Stimulated activated CD8-positive, alpha-beta memory T cell treated with anti-CD3 and anti-CD28 coated beads, Interleukin-2, amount 100 ng/mL, for 1 hour (primary cell): ENCODE measurements at places on chromosomes 12 and 14.
A peak's percentile ranks its signal among the peaks of the same experiment; 100 is the strongest.

DNA sequence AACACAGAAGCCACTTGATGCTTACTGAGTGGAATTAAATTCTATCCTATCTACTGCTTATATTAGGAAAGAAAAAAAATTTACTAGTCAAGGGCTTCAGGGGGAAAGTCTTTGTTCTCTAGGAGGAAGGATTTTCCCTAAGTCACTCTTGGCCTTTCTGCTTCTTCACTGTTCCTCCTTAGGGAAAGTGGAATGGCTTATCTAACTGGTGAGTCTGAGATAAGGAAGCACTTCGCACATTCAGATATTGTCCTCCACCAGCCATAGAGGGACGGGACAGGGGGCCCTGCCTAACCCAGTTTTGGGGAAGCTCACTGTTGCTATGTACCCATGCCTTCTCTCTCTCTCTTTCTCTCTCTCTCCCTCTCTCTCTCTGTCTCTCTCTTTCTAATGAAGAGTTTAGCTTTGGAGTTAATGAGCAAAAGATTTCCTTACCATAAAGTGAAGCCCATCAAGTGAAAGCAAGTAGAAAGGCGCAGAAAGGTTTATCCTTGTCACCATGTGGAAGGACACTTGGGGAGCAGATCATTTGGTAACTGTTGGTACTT, 450.6 kb downstream of the ZFP36L1 start:
- no peak for DNase-seq

DNA sequence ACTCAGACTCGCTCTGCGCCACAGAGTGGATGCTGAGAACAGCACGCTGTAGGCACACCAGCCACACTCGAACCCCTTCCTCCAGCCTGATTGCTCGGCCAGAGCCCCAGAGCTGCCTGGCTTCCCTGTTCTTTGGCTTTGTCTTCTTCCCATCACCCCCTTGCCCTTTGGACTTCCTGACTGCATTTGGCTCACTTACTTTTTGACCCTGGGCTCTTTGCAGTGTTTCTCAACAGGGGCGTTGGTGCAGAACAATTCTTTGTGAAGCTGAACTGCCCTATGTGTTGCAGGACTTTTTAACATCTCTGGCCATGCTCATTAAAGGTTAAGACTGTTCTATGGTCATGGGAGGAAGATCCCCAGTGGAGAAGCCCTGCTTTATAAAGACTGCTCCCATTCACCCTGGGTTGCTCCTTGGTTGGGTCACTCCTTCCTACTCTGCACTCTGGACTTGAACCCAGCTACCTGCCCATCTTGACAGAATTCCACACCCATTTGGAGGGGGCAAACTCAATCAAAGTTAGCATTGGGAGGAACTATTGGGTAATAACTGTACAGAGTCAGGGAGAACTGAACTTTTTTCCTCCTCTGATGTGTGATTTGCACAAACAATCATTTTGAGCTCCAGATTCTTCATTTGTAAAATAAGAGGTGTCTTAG, 127.7 kb upstream of the PLEKHG7 start:
- no peak for DNase-seq

GRCh38 chr12:47990351-47991105, 13.7 kb downstream of the COL2A1 start:
- no peak for DNase-seq

GRCh38 chr12:111673503-111673902, 12.3 kb downstream of the BRAP start:
- no peak for DNase-seq

- no peak for DNase-seq
These were observed 49.3 kb upstream of the AMN start for GRCh38 chr14:102873131-102873530.

DNA sequence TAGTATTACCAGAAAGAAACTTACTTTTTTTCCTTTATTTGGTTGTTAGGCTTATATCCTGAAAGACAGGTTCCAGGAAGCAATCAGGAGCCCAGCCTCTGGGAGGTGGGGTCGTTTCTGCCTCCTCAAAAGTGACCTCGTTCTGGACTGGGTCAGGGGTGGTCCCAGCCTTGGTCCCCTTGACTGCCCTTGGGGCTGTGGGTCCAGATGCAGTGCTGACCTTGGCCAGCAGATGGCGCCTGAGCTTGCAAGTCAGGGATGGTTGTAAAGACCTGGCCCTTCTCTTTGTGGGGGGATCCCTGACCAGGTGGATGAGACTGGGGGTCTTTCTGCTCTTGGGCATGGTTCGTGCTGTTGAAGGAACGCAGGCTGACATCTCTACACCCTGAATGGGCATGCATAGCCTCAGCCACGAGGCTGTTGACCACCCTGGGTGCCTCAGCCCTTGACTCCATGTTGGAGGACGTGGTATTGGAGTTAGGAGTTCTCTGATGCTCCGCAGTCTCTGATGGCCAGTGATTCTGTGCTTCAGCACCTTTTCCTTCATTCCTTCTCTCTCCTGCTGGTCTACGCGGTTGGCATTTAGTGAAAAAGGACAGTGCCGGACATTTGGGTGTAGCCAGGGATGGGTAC, 62.4 kb downstream of the ADCK1 start:
- peak; percentile 42 for DNase-seq

DNA sequence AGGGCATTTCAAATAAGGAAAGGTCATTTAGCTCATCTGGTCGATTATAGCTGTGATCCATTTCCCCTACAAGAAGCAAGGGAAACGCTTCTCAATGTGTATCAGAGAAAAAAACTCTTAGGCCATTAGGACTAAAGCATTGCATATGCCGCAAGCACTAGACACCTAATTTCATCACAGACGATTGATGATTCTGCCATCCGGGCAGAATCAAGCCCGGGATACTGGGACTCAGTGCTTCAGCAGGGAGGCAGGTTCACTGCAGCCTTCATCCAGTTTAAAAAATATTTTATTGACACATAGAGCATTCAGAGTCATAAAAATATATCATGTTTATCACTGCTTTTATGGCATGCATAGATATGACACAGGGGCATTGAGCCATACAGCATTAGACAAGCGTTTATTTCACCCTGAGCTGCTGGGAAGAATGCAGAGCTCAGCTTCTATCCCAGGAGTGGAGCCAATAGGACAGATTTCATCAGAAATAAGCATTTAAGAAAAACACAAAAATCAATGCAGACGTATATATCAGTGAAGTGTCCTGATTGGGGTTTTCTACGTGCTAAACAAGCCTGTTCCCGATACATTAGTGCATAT, 806.9 kb downstream of the GALC start:
- no peak for DNase-seq

DNA sequence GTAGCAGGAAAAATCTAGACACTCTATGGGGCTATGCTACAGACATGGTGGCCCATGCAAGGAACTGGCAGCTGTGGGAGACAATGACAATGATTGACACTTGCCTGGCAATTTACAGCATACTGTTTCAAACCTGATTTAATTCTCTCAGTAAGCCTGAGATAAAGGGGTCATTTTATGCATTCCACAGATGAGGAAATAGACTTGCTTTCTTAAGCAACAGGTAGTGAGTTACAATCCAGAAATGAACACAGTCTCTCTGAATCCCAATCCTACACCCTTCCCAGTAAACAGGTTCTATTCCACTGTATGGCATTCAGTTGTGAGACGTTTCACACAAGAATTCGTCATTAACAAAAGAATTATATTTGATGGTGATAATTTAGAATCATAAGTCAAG, 15.5 kb upstream of the PCNX1 start:
- DNase-seq: no peak

DNA sequence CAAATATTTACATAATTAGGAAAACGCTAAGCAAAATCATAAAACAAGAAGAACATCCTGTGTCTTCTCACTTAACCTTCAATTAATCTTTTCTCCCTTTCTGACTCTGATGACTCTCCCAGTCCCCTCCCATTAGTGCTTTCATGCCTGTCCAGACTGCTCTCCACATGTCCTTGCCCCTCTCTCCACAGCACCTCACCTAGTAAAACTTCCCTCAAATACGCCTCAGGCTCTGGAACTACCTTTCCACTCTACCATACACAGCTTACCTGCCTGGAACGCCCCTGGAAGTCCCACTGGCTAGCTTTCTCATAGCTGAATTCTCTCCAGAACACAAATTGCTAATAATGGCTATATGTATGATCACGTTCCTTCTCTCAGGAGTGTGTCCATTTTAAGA, 44.7 kb downstream of the SLC5A8 start:
- no peak for DNase-seq

- no peak for DNase-seq
These were observed 109.3 kb downstream of the NTN4 start for GRCh38 chr12:95681210-95681765.

DNA sequence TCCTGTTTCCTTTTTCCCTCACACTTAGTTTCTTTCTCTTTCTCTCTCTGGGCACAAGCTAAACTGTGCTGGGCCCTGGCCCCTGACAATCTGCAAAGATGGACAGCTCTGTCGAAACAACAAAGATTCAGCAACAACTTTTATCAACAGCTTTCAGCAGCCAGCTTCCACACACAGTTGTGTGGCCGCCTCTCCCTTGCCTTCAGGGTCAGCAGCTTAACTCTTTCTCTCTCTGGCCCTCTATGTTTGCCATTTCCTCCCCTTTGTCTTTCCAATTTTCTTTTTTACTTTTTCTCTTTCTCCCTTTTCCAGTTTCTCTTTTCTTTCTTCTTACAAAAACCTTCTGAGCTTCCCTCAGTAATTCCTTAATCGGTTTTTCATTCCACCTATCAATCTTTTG, 43.3 kb downstream of the IQSEC3 start:
- DNase-seq: no peak

DNA sequence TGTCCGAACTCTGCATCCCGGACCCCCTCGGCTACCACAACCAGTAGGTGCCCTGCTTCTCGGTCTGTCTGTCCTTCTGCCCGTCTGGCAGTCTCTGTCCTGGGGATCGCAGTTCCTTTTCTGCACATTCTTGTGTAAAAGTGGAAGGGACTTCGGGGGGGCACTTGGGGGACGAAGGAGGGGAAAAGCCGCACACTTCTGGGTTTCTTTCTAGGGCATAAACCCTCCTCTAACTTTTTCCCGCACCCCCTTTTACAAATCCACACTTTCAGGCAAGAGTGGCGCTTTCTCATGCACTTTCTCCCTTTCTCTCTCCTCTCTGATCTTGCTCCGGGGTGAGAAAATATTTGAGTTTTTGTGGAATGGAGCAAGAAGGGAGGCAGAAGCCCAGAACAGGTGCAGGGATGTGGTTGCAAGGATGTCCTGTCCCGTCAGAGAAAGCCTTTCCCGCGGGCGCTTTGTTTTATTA, 506 bp downstream of the ESRRB start:
- DNase-seq: no peak

GRCh38 chr12:93537769-93538168, 34.7 kb upstream of the SOCS2 start:
- no peak for DNase-seq

DNA sequence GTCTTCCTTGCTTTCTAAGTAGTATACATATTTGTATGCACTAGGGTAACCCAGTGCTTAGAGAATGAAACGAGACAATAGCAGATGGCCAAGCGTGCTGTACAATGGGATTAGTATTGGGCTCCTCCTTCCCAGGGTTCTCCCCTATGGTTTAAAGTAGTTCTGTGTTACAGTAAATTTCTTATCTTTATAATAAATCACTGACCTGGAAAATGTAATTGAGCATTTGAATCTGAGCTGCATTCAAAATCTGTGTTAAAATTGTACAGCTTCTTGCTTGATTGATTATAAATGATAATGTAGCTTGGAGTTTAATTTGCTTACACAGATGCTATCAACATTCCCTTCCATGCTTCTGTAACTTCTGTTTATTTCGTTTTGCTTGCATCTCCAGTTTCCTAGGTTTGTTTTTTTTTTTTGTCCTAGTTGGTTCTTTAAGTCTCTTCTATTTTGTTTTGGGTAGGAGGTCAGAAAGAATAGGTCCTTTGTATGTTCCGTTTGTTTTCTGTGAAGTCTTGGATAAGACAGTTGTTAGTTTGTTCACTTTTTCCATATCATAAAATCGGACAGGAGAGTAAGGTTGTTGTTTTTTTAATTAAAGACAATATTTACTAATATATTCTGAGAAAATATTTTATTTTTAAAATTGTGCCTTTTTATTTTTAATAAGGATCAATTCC, 171.2 kb downstream of the ERC1 start:
- DNase-seq: no peak

DNA sequence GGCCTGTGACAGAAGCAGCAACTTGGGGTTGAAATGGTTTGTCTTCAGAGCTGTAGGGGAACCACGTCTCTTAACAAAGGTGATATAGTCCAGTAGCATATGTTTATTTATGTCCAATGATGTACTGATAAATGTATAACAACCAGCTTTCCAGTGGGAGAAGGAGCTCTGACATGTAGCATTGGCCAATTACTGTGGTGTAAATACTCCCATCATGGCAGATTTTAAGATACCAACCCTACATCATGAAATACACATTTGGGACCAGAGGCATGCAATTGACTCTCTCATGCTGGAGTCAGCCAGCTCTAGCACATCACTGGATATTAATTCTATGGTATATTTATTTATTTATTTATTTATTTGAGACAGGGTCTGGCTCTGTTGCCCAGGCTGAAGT, 50.6 kb upstream of the CHST11 start:
- DNase-seq: no peak

- no peak for DNase-seq
These were observed 26.7 kb upstream of the SFSWAP start for GRCh38 chr12:131684015-131684725.

- DNase-seq: no peak
These were observed 267 bp downstream of the CFAP251 start for GRCh38 chr12:121918679-121919038.

DNA sequence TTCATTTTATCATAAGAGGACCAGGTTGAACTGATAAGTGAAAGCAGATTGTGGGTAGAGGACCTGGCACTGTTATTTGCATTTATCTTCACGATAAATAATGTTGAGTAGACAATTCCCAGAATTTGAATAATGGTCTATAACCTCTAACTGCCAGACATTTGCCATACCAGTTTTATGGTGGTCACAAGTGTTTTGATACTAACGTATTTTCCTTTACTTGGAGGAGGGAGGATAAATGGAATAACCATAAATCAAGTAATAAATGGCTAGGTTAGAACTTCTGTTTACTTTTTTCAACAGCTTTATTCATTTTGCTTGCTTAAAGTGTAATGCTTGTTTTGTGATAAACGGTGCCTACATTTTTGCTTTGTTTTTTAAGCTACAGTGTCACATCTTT, 9.5 kb downstream of the PAX9 start:
- DNase-seq: no peak

GRCh38 chr12:113402586-113403260, 964 bp downstream of the SDS start:
- no peak for DNase-seq

DNA sequence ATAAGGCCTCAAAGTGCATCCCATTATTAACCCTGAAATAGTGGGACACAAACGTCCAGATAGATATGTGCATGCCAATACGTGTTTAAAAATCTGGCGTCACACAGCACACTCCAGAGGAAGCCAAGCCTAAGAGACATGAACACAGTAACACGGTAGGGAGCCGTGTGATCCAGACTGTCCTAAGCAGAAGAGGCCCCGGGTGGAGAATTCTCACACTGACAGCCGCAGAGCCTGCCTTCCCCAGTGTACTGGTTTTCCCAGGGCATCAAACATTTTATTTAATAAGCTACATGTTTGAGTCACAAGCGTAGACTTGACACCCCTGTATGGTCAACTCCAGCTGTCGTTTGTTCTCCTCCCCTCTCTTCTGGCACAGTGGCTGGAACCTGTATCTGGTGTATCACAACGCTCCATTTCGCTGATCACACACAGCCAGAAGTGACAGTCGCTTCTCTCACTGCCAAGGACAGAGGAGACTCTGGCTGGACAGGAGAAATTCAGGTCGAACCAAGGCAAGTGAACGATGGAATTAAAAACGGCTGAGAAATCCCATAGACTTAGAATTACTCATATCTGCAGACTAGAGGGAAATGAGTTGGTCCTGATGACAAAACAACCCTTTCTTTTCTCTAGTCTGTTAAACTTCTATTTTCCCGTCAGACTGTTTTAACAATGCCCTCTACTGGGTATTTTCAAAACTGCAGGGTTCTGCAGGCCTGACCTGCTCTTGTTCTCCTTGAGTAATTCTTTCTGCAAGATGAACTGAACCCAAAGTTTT, 359.9 kb downstream of the RGS6 start:
- DNase-seq: no peak
